T-cell (primary cell): ENCODE measurements at places on chromosomes 13 and 19. TPM values are rescaled to one million over a fixed set of nuclear protein-coding genes. Genes with fewer than 3 reads are reported as not detected.

TGFBR3L gene
- 0.89 TPM for total RNA-seq

ETV2 gene
- total RNA-seq, result 1.3 TPM

ZNF823 gene
- 3.3 TPM for total RNA-seq

FAM216B gene
- total RNA-seq, result not detected

KLK14 gene
- 0.70 TPM for total RNA-seq

TEX29 gene
- 0.70 TPM for total RNA-seq

ZNF264 gene
- 54.1 TPM for total RNA-seq

SIX5 gene
- 1.3 TPM for total RNA-seq
